Kidney glomerular epithelial cell (primary cell): ENCODE measurements at places on chromosomes 2 and 18.
A peak's percentile ranks its signal among the peaks of the same experiment; 100 is the strongest.

DNA sequence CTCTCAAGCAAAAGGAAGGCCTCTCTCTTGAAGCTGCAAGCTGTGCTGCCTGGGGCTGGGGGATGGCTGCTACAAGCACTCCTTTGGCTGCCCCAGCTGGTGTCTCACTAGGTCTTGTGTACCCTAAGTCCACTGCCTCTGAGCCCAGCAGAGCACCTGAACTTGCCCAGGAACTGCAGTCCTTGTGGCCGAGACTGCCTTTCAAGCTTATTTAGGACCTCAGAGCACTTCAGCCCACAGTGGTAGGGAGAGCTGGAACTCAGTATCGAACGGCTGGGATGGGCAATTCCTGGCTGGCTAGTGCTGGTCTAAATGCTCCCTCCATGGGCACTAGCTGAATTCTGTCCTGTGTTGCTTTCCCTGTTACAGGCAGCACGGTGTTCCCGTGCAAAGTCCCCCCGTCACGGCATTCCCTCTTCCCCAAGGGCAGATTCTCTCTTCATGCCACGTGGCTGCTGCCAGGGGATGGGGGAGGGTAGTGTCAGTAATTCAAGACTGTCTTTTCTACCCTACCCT is 25.9 kb downstream of the STPG4 start:
- no peak for DNase-seq

- DNase-seq: no peak
These were observed 135.7 kb downstream of the INHBB start for GRCh38 chr2:120481446-120482194.

- DNase-seq: peak; percentile 55
These were observed 1.3 kb upstream of the CLIP4 start for GRCh38 chr2:29113891-29114321.

- no peak for DNase-seq
These were observed 41.6 kb downstream of the GFPT1 start for GRCh38 chr2:69345434-69345833.

- DNase-seq: no peak
These were observed 7.1 kb downstream of the SH2D6 start for GRCh38 chr2:85425588-85425987.

DNA sequence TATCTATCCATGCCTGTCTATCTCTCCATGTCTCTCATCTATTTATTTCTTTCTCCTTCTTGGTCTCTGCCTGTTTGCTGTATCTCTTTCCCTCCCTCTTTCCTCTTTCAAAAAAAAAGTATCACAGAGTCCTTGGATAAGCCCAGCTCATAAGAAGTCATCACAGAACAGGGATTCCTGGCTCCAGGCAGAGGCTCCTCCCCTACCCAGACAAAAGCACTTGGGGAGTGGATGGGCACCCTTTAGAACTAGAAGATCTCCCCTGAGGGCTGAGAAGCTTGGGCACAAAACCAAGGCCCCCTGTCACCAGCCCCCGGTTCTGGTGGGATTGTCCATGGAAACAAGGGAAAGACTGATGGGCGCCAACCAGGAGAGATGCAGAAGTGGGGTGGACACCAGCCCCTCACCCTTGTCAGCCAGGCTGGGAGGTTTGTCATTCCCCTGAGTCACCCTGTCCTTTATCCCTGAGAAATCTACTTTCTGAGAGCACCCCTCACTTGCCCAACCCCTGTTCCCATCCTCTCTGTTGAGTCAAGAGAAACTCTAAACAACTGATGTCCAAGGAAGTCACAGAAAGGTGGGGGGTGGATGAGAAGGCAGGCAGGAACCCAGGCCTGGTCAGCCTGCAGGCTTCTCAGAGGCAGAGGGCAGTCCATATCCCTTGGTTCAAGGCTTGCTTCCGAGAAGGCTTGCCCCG is 127.1 kb downstream of the TNS1 start:
- DNase-seq: no peak

DNA sequence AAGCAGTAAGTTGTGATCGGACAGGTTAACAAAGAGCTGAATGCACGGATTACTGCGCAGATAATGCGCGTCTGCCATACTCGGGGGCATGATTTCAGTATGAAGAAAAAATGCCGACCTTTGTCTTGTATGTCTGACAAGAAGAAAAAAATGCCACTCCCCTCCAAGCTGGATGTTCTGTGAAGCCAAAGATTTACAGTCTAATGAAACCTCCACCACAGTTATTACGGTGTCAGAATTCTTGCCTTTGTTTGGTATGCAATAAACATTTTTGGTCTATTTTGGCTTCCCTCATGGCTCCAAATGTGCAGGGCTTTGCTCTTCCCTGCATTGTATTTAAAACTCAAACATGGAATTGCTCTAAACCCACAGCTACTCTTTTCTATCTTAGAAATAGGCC is 72.2 kb upstream of the THUMPD2 start:
- DNase-seq: no peak
